ENCODE measurements at places on chromosomes 13 and 19.

DNA sequence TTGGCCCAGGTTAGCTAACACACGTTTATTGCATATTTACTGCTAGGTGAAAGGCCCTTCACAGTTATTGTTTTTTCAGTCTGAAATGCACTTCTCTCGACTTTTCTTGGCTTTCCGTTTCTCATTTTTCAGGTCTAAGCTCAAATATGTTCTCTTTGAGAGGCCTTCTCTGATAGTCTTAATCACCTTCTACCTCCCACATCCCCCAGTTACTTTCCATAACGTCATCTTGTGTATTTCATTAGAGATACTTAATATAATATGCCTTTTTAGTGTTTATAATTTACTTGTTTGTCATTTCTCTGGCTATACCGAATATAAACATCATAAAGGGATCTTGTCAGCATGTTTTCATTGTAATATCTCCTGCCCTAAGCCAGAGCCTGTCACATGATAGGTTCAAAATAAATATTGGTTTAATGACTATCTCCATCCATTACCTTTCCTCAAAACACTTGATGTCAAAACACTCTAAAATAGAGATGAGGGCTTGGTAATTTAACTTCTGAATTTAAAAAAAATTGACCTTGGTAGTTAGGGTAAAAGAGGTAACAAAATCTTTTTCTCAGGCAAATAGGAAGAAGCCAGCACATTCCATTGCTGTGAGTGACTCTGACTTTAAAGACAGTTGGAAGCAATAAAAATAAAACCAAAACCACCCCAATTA lies 168.6 kb upstream of the RFC3 start:
- DNase-seq = no peak

- DNase-seq = peak; percentile 73
Measured at GRCh38 chr13:75258159-75258782, 223.7 kb downstream of the TBC1D4 start.

- peak; percentile 87 for DNase-seq
Measured at GRCh38 chr19:5987077-5987818, 9.3 kb upstream of the RANBP3 start.

DNA sequence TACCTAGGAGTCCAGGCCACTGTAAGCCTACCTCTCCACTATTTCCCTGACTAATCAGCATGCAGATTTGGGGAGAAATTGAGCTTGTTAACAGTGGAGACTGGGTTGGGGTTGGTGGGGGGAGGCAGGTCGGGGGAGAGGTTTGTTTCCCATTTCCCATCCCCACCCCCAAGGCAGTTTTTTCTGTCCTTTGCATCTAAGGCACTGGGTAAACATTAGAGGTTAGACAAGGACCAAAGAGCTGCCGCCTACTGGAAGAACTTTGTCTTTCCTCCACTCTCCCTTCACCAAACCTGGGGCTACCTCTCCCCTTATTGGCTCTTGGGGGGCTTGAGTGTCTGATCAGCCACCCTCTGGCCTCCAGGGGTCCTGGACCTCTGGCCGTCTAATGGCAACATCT lies 953 bp downstream of the KCNN4 start:
- DNase-seq = no peak

DNA sequence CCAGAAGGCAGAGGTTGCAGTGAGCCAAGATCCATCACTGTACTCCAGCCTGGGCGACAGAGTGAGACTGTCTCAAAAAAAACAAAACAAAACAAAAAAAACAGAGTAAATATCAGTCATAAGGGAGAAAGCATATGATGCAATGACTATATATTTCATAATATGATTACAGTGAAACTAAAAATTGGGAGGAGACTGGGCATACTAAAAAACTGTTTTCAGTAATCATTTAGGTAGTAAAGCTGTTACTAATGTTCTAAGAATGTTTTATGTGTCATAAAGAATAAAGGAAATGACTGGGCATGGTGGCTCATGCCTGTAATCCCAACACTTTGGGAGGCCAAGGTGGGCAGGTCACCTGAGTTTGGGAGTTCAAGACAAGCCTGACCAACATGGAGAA lies 15.9 kb downstream of the ZNF573 start:
- DNase-seq = no peak

DNA sequence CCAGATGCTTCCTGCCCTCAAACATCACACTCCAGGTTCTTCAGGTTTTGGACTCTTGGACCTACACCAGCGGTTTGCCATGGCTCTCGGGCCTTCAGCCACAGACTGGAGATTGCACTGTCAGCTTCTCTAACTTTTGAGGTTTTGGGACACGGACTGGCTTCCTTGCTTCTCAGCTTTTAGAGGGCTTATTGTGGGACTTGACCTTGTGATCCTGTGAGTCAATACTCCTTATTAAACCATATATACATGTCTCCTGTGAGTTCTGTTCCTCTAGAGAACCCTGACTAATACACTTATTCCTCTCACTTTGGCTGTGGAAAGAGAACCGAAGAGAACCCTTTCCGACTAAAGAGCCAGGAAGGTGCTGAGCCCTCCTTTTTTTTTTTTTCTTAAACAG lies 53.6 kb downstream of the LMO7 start:
- no peak for DNase-seq

GRCh38 chr13:24112791-24113190 lies 47.7 kb upstream of the SPATA13 start:
- DNase-seq = no peak

DNA sequence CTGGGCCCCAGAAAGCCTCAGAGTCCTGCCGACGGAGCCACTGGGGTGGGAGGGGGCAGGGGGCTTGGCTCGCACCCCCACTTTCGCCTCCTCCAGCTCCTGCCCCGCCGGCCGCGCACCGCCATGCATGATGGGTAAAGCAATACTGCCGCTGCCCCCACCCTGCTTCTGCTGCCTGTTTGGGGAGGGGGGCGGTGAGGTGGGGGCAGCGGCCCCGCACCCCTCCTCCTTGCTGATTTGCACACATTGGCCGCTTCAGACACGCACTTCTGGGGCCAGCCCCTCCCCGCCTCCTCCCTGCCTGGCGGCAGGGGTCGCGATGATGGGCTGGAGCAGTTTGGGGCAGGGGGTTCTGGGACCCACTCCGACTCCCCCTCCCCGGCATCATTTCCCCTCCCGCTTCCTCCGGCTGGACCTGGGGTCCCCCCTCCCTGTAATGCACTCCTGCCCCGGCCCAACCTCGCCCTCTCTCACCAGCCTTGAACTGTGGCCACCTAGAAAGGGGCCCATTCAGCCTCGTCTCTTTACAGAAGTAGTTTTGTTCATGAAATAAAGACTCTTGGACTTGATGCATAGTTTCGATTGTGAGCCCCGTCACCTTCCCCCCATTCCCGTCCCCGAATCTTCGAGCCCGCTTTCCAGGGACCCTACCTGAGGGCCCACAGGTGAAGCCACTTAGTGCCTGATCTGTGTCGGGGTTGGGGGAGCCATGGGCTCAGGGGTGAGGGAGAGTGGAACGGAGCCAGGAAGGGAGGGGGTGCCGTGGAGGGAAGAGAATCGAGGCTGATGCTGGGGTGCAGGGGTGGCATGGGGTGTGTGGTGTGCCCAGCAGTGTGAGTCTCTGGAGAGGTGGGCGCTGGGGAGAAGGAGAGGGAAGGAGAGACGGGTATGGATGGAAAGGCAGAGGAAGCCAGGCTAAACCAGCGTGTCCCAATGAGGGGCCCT lies 1.4 kb upstream of the HPN start:
- peak; percentile 76 for DNase-seq

- no peak for DNase-seq
Measured at GRCh38 chr13:100540621-100541020, 48.0 kb downstream of the GGACT start.

DNA sequence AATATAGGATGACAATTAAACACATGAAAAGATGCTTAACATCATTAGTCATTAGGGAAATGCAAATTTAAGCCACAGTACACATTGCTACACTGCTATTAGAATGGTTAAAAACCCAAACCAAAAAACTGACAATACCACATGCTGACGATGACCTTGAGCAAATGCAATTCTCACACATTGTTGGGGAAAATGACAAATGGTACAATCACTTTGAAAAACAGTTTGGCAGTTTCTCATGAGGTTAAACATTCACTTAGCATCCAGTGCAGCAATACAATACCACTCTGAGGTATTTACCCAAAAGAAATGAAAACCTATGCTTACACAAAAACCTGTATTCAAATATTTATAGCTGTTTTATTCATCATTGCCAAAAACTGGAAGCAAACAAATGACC lies 11.3 kb downstream of the FLT3 start:
- DNase-seq = no peak

DNA sequence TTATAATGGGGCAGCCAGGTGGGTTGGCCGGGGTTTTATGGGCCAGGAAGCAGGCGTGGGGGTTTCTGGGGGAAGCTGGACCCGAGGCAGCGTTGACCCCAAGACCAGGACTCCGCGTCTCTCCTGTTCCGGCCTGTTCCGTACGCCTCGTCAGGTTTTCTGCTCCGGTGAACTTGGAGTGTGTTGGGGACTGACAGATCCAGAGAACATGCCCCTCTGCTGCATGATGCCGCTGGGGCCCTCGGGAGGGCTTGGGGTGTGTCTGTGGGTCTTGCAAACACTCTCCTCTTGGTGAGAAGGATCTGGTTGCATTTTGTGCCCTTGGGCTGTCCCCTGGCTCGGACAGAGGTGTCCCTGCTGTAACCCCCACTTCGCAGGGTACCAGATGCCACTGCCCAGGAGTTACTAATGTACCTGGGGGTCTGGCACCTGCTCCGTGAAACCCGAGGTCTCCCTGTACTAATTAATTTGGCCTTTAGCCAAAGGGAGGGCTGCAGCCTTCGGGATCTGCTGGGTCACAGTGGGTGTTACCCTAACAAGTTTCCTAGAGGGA lies 15.6 kb downstream of the KDM4B start:
- DNase-seq = peak; percentile 72

GRCh38 chr13:97119943-97120342 lies 102.2 kb upstream of the MBNL2 start:
- DNase-seq = no peak
